Hematopoietic multipotent progenitor cell treated with erythropoietin and hydrocortisone succinate and interleukin-3 and kit ligand, for 17 days (in vitro differentiated cells): ENCODE measurements at places on chromosomes 4 and X.

DNA sequence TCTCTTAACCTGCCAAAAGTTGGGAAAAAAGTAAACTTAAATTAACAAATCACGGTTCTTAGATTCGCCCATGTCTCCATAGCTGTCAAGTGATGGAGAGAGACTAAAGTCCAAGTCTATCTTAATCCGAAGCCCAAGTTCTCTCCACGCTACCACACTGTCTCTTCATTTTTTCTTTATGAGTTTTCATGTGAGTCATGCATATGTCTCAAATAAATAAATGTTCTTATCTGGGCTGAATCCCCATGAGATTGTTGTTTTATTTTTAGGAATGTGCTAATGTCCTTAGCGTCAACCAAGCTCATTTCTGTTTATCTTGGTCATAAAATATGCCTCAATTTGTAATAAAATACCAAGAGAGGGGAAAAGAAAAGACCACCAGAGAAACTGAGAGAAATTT lies 169.3 kb downstream of the RCHY1 start:
- DNase-seq: no peak

DNA sequence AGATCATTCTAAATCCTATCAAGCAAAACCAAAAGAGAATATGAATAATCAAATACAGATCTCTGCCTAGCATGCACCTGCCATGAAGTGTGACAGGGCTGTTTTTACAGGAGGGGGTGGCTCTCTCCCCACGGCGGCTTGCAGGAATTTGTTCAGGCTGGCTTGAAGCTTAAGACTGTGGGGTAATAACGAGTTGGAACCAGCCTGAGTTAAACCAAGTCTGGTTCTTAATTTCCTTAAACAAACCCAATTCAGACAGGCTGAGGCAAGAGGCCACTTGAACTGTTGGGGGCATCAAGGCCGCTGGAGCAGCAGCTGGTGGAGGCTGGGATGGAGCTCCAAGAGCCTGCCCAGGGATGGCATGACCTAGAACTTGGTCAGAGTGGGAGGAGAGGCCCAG lies 45.1 kb upstream of the LGI2 start:
- DNase-seq: no peak

- DNase-seq: no peak
Measured at GRCh38 chrX:72394518-72395170, 88.9 kb upstream of the CITED1 start.

DNA sequence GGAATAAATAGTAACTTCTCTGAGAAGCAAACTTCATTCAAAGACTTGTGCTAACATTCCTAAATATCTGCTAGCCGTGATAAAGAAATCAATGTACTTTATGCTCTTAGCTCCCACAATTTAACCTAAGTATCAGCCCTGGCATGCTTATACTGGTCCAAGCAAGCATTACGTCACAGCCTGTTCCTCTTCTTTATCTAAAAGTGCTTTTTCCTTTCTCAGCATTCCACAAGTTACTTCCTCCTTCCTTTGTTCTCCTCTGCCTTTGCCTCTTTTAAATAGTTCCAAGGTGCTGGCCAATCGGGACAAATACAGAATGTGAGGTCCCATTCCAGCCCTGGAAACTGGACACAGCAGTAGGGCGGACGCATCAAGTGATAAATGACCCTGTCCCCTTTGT lies 249.6 kb downstream of the DHRSX start:
- DNase-seq: no peak
